ENCODE measurements at places on chromosomes 2 and 18.

- no peak for DNase-seq
Measured at GRCh38 chr2:46849721-46850556, 65.7 kb downstream of the MCFD2 start.

DNA sequence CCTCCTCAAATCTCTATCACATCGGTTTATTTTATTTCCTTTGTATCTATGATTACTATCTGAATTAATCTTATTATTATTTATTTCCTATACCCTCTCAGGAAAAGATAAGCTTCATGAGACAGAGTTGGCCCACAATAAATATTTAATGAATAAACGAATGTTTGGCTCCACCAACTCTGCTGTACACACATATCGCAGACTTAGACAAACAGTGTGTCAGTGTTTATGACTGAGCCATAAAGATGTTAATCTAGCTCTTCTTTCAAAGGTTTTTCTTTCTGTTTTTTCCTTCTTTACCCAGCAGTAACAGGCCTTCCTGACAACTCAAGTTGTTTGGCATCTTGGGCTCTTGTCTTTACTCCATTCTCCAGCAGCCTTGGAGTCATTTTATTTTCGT, 329.5 kb downstream of the CDH2 start:
- DNase-seq: no peak

DNA sequence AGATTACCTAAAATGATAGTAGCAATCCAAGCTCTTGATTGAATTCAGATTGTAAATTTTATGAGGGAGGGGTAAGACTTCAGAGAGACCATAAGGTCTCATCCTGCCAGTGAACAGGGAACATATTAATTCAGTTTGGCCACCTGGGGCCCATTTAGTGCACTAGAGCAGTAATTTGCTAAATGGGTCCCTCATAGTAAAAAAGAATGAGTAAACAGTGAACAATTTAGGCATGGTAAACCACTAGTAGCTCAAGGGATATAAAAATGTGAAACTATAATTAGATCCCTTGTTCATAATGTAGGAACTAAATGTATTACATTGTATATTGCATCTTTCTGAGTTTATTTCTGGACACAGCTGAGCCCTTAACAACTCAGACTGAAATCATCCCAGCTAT, 4.9 kb upstream of the PHLPP1 start:
- no peak for DNase-seq

GRCh38 chr2:71995067-71995665, 152.5 kb downstream of the CYP26B1 start:
- DNase-seq: no peak

DNA sequence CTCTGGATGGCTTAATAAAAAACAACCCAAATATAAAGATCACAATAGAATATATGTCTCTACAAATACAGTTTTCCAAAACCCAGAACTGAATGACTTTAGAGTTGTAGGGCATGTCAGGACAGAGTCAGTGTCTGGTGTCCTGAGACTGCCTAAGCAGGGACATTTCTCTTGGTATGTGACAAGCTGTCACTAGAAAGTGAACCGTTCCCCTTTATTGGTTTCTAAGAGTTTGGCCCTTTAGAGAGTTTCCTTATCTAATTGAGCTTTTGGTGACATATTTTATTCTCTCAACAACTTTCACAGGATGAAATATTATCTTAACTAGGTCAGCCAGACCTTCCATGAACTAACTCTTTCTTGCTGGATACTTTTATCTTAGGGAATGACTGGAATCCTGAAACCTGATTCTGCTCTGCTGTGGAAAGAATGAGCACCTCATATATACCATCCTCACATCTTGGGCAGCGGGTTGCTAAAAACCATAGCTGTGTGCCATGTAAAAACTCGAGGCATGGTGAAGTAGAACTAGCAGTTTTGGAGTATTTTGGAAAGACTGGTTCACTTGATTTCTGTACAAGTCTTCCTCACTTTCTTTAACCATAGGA, 54.8 kb downstream of the CAVIN2 start:
- DNase-seq: no peak

Measured in HEK293T (cell line).